ENCODE measurements at places on chromosomes 6 and 20.

DNA sequence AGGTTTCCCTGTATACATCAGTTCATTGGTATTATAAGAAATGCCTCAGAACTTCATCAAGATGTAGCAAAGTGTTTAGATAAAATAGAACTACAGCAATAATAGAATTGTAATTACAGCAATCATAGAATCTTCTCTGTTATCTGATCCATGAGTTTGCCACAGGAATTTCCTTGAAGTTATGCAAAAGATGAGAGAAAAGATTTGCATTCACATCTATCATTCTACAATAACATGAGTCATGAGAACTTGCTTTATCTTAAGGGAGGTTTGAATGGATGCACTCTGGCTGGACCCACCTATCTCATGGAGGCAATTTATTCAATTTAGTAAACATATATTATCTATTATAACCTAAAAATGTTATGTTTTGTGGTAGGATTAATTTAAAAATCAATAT lies 329.8 kb upstream of the EPHA7 start:
- DNase-seq: no peak

DNA sequence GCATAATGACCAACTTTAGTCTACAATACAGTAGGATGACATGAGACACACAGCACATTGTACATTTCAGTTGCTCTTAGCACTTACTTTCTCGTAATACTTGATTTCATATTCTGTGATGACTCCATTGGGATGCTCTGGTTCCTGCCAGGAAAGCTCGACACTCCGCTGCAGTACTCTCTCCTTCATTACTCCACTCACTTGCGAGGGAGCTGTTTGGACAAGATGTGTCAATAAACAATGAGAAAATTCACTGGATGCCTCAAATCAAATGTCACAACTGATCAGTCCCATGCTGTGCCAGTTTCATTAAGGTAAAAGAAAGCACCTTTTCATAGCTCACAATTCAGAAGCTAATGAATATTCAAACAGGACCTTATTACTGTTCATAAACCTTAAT lies 147.1 kb downstream of the EPHA7 start:
- DNase-seq: no peak

- DNase-seq: no peak
These were observed 292.5 kb upstream of the ZNF337 start for GRCh38 chr20:25989196-25989595.

- no peak for DNase-seq
These were observed 272.5 kb downstream of the BTBD9 start for GRCh38 chr6:38367231-38367630.

GRCh38 chr6:157157258-157157657 lies 166.1 kb downstream of the TMEM242 start:
- no peak for DNase-seq

GRCh38 chr6:87210979-87211378 lies 55.6 kb downstream of the ZNF292 start:
- no peak for DNase-seq

DNA sequence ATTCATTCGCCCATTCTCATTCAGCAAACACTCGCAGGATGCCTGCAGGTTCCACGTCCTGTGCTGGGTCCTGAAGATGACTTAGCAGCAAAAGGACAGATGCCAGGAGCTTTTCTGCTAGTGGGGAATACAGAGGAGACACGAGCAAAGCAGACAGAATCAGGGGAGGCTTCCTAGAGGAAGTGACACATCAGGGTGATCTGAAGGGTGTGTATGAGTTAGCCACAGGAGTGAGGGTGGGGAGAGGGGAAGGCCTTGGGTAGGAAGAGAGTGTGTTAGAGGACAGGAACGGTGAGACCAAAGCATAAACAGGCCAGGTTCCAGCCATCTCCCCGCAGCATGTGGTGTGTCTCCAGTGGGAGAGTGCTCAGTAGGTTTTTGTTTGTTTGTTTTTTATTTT lies 73.4 kb upstream of the GTSF1L start:
- no peak for DNase-seq

- no peak for DNase-seq
These were observed 64.3 kb upstream of the PRSS16 start for GRCh38 chr6:27183060-27183832.

GRCh38 chr6:11056871-11057270 lies 12.8 kb upstream of the ELOVL2 start:
- no peak for DNase-seq

- DNase-seq: no peak
These were observed 9.1 kb downstream of the YTHDF1 start for GRCh38 chr20:63206878-63207277.

DNA sequence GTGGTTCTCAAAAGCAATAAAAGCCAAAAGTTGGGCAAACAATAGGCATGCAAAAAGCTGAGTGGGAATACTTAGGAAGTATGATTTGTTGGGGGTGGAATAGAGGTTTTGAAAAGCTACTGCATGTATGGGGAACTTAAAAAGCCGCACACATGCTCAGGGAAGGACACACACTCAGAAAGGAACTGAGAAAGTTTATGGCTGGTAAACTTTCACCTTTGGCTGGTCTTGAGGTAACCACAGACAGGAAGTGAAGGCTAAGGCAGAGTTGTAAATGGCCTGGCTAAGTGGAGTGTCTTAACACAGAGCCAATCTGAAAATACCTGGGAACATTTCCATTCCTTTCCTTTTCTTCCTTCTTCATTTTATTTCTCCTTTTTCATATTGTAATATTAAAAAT lies 134.5 kb upstream of the EXOC2 start:
- no peak for DNase-seq

DNA sequence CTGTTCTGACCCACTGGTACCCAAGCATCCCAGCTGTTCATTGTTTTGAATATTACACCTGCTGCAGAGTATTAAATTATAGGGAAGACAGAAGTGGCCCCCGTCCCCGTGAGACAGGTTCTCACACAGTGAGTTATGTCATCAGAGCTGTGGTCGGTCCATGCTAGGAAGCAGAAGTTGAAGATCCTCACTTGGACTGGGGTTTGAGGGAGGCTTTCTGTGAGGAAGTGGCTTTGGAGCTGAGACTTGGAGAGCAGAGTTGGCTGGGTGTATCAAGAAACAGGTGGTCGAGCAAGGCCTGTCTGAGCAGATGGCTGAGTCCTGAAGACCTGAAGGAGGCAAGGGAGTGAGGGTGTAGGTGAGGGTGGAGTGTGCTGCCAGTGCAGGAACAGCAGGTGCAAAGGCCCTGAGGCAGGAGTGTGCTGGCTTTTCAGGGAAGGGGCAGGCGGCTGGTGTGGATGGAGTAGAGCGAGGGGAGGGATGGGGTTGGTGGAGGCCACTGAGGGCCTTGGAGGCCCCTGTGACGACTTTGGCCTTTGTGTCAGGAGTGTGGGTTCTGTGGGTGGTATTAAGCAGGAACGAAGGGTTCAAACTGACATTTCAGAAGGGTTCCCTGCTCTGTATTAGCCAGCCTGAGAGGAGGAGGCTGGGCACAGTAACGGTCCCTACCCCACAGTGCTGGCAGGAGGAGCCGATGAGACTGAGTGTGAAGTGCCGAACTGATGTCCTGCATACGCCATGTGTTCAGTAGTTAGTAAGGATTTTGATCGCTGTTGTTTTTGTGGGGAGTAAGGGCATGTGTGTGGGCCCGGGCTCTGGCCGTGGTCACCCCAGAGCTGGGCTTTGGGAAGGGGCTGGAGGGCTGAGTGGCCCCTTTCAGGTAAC lies 11.8 kb downstream of the SRC start:
- DNase-seq: no peak

- DNase-seq: no peak
These were observed 160.3 kb downstream of the ADAT2 start for GRCh38 chr6:143290206-143290605.

- DNase-seq: no peak
These were observed 21.4 kb downstream of the CNR1 start for GRCh38 chr6:88144637-88145297.

DNA sequence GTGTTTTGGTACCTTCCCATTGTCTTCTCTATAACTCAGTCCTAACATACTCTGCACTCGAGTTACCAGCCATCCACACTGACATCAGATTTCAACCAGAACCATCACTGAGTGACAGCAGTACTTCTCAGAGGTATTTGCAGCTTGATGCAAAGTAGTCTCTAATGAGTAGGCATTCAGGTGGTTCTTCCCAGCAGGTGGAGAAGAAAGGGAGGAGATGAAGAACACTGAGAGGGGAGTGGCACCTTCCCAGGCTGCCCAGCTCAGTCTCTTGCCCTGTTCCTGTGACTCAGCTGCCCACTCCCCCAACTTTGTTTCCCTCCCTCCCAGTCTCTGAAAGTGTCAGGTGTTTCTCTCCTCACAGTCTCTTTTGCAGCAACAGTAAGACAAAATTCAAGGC lies 38.7 kb upstream of the SMIM28 start:
- DNase-seq: no peak

GRCh38 chr6:3347247-3347646 lies 88.5 kb downstream of the PSMG4 start:
- no peak for DNase-seq

DNA sequence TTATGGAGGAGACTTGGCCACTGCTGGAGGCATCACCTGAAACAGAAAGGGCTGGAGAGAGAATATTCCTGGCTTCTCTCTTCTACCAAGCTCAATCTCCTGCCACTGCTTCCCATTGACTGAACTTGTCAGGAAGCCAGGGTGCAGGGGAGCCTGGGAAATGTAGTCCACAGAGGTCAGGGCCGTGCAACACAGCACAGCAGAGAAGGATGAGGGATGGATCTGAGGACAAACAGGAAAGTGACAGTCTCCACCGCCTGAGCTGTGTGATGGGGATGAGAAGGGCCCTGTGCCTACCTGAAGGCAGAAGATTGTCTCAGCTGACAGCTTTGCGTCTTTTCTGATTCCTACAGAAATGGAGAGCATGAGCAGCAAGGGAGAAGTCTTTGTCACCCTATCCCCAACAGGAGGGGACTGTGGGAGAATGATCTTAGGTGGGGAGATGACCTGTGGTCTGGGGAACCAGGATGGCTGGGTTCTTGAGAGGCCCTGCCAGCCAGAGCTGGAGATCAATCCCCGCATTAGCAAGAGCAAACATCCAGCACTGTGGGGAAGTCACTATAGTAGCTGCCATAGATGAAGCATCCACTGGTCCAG lies 114.2 kb downstream of the SNX5 start:
- peak; percentile 37 for DNase-seq

- no peak for DNase-seq
These were observed 226.9 kb downstream of the BCKDHB start for GRCh38 chr6:80333342-80333741.

DNA sequence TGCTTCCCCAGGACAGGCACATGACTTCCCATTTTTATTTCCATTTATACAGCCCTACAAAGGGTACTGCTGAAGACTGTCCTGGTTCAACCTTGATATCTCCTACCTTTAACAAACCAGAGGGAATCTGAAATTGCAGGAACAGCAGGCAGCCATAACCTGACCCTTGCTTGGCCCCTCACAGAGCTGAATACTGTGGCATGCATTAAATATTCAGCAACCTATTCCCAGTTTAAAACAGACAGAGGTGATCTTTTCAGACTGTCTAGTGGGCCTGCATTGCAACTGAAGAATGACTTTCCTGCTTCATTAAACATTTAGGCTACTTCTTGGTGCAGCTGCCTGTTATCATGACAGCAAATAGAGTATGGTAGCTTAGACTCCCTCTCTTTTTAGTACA lies 76.8 kb upstream of the POPDC3 start:
- no peak for DNase-seq

DNA sequence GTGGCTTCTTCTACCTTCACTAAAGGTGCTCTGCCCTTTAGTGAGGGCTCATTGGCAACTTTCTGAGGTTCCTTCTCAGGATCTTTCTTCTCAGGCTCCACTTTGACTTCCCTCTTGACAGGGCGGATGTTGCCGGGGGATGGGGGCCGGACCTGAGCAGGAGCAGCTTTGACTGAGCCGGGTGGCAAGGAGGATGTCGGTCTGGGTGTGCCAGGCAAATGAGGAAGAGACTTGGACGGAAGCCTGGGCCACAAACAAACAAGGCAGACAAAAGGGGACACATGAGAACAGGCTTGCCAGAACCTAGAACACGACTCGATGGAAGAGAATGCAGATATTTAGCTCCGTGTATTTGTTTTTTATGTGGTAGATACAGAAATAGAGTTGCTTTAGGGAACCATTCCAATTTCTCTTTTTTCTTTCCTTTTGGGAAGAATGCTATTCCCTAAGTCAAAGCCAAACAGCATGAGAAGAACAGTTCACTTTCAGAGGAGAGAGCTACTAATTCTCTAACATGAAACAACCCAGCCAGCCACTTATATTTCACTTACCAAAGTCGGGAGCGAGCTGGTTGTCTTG lies 76.2 kb upstream of the BCLAF1 start:
- no peak for DNase-seq

DNA sequence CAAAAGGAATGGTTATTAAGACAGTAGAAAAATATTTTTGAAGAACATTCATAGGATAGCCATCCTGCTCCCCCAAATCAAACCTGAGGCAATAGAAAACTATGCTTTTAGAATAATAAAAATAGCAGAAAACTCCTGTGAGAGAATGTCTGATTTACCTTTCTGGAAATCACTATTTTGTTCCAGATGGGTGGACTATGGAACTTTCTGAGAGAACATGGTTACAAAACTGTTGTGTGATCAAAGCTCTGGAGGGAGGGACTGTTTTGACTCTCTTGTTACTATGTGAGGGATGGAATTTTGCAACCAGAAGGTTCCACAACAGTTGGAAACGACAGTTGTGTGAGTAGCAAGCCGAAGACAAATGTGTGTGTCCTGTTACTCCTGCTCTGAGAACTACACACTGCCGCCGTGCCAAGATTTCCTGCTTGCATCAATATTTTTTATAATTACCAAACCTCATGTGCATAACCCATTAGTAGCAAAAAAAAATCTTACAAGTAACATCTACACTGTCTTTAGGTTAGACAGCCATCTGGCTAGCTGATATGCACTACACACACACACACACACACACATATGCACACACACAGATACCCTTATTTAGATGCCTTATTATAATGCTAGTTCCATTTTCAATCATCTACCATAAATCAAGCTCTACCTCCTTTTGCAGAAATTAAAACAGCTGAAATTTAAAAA lies 11.0 kb upstream of the HIVEP1 start:
- no peak for DNase-seq

DNA sequence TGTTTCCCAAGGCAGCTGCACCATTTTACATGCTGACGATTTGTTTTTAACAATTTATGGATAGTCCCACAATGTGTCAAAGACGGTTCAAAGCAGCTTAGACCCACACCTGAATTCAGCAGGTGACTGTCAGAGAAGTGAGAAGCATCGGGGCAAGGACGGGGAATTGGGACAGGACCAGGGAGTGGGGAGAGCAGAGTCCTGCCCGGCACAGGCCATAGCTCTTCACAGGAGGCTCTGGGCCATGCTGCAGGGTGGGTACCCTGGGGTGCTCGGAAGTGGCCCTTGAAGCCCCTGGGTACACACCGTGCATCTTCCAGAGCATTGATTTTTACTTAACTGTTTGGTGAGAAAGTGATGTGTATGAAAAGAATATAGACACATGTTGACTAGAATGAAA lies 33.2 kb upstream of the PHACTR3 start:
- DNase-seq: no peak

- no peak for DNase-seq
These were observed 452.1 kb upstream of the PLCB4 start for GRCh38 chr20:8616792-8617191.

All from kidney capillary endothelial cell (primary cell).